ENCODE measurements at places on chromosomes 6 and 20. TPM values are rescaled to one million over a fixed set of nuclear protein-coding genes. Genes with fewer than 3 reads are reported as not detected.
A peak's percentile ranks its signal among the peaks of the same experiment; 100 is the strongest.

OR2J3 gene
- total RNA-seq, result not detected

DNA sequence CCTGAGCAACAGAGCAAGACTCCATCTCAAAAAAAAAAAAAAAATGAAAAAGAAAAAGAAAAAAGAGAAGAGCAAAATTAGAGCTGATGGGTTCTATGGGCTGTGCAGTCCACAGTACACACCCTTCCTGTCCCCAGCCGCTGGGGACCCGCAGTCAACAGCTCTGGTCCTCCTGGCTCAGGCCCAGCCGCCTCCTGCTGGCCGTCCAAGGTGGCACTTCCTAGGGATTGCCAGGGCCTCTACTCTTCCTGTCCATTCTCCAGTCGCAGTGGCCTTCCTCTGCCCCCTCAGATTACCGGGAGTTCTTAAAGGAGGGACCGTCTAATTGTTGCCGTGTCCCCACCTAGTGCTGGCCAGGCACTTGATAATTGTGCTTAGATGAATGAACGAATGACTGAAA is 41.7 kb downstream of the TMEM242 start:
- peak; percentile 26 for DNase-seq

DNA sequence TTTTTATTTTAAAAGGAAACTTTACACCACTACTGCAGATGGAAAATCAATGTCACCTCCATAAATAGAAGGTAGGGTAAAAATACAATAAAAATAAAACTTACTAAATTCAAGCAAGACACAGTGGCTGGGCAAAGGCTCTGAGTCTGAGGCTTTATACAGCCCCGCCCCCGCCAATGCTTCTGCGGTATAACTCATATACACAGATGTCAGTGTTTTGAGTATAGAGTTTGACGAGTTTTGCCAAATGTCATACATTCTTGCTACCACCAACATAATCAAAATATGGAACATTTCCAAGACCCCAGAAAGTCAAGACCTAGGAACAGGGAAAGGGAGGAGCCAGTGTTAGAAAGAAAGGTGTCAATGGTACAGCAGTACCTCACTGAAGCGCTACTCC is 12.8 kb downstream of the NFATC2 start:
- peak; percentile 35 for DNase-seq

RBM24 gene
- total RNA-seq, result not detected

- no peak for DNase-seq
These were observed 66.7 kb upstream of the TOP1 start for GRCh38 chr20:40961686-40962640.

GRCh38 chr6:124974771-124975377 is 12.6 kb downstream of the RNF217 start:
- no peak for DNase-seq
